Substantia nigra (tissue), 51 donors: ENCODE measurements at places on chromosomes 12 and 14.

DNA sequence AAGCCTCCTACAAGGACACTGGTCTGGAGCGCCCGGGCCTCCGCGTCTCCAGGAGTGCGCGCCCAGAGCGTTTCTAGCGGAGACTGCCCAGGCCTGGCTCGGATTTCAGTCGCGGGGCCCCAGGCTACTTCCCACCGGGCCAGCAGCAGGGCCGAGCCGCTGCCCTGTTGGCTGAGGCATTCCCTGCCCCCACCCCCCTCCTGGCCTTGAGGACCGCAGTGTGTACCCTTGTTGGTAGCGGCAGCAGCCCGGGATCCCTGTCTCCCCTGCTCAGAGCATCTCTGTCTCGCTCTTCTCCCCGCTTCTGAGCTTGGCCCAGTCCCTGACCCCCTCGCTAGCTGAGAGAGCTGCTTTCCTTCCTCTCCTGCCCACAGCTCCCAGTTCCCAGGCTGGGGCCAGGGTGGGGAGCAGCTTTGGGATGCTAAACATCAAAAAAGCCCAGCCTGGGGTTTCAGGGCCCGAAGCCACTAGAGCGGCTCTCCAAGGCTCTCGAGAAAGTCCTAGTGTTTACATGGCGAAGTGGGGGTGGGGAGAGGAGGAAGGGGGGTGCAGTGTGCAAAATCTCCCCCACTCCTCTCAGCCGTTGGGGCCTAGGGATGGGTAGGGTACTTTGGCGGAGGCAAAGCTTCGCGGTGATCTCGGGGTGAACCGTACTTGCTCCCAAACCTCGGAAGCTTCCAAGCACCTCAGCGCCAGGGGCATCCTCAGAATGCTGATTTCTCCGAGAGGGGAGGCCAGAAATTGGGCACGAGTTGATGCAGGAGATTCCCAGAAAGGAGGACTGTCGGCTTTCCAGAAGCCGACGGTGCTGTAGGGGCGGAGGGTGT, 6.4 kb downstream of the NKX2-1 start:
- DNase-seq: no peak

DNA sequence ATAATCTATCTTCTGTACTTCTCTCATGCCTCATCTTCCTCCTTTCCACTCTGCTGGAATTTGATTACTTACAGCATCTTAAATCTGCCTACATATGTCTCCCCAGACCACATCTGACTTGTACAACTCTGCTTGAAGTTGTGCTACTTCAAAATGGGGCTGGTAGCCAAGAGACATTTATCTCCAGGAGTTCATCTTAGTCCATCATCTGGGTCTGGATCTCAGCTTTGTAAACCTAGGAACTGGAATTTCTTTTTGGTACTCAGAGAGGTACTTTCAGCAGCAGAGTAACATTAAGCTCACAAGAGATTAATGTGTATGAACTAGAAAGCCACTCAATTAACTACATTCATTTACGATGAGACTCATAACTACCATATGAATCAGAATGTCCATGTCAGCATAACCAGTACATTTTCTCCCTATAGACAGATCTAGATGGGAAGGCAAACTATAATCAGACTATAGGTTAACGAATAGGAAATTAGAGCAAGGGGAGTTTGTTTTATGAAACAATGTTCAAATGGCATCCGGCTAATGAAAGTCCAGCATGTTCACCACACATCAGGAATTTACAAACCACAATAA, 178.8 kb downstream of the CEP128 start:
- DNase-seq: no peak

- DNase-seq: peak; percentile 19
Measured at GRCh38 chr12:57888409-57889157, 42.1 kb upstream of the CTDSP2 start.

DNA sequence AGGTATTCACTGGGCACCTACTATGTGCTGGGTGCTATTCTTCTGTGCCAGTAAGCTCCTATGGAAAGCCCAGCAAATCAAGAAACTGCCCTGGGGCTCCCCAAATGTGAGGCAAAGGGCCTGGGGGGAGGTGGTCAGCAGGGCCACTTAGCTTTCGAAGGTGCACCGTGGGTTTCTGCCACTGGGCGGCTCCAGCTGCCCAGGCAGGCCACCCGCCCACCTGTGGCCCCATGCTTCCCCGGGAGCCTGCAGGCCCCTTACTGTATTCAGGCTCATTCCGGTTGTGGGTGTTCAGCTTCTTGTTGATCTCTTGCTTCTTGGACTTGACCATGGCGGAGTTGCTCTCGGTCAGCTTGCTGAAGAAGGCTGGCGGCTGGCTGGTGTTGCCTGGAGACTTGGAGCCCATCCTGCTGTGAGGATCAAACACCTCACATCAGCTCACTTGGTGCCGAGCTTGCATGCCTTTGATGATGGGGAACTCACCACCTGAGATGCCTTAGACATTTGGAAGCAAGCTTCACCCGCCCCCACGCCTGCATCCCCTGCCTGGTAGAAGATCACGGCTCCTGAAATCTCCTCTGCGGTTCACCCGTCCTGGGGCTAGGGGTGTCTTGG, 37.3 kb downstream of the RFLNA start:
- DNase-seq: no peak

DNA sequence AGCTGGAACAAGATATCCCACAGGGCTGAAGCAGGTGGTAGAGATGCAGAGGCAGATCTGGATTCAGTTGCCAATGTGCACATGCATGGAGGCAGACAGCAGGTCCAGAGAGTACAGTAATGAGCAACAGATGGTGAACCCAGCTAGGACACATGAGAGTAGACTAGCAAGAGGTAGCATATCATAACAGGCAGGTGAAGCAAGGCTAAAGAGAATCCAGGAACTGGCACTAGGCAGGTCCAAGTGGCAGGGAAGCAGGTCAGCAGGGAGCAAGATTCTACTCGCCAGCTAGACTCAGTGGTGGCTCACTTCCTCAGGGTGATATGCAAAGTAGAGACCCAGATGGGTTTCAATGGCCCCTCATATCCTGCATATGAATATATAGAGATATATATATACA, 15.3 kb upstream of the MYF6 start:
- DNase-seq: no peak

- peak; percentile 22 for DNase-seq
Measured at GRCh38 chr14:70020352-70021170, 141.3 kb downstream of the SMOC1 start.

DNA sequence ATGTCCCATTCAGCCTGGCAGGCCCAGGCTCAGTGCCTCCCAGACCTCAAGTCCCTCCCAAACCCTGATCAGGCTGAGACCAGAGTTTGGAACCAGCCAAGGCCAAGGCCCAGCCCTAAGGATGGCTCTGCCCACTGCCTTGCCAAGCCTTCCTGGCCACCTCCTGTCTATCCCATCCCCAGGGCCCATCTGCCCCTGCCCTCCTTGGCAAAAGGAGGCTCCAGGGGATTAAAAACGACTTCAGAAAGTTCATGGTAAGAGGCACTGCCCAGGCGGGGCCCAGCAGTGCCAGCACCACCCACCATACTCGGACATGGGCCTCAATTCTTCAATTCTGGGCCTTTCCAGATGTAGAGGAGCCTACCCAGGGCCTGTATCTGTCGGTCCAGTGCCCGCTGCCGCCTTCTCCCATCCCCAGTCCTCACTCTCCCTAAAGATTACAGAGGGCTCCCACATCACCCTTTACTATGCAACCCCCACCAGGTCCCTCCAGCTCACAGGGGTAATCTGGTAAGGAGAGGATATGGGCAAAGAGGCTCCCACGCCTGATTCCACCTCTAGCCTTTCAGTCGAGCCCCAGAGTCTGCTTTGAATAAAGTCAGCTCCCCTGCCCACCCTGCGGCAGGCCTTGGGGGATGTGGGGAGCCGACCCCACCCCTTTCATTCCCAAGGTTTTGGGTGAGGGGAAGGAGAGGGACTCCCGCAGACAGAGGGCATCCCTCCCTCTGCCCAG, 932 bp downstream of the ADCY6 start:
- DNase-seq: no peak

- DNase-seq: no peak
Measured at GRCh38 chr12:121444842-121445202, 44.9 kb downstream of the RNF34 start.

- no peak for DNase-seq
Measured at GRCh38 chr14:75609606-75610475, 31.4 kb downstream of the FLVCR2 start.

GRCh38 chr14:72075649-72076334, 143.6 kb downstream of the RGS6 start:
- no peak for DNase-seq

DNA sequence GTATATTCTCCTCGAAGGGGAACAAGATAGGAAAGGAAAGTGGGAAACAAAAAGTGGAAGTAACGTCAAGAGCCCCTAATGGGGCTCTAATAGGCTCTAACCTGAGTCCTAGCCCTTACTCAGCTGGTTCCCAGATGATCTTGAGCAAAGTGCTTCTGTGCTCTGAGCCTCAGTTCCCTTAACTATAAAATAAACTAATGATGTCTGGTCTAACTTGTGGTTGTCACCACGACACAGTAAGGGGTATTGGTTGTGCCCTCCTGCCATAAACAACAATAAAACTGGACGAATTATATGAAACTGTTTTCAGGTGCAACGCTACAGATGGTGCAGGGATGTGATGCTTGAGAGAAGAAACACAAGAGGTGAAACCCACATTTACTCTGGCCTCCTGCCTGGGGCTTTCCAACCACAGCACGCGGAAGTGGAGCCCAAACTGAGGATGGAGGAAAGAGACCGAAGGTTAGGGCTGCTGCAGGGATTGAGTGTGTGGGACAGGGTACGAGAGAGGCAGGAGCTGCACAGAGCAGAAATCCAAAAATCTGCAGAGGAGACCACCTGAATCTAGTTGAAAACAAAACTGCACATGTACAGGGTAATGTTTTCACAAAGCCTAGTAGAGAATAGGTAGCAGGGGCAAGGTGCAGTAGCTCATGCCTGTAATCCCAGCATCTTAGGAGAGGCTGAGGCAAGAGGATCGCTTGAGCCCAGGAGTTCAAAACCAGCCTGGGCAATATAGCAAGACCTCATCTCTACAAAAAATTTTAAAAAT, 45.6 kb upstream of the BCL2L14 start:
- no peak for DNase-seq

- DNase-seq: no peak
Measured at GRCh38 chr12:1273051-1273450, 282.0 kb downstream of the ERC1 start.

DNA sequence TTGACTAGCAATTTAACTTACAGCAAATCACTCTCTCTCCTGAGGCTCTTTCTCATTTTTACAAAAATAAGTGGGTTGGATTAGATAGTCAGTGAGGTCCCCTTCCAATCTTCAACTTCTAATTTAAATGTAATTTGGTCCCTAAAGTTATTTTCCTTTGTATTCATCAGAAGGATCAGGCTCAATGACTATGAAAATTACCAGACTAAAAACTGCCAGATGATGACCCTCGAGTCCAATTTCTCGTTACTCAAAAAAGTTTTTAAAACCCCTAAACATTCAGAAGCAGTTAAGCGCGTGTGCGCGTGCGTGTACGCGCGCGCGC, 34.7 kb downstream of the DICER1 start:
- DNase-seq: no peak

- DNase-seq: no peak
Measured at GRCh38 chr12:123617144-123617543, 15.2 kb downstream of the DDX55 start.

GRCh38 chr14:26173581-26174110, 424.2 kb downstream of the NOVA1 start:
- DNase-seq: no peak

- no peak for DNase-seq
Measured at GRCh38 chr12:128795530-128796361, 28.0 kb downstream of the SLC15A4 start.

- DNase-seq: peak; percentile 41
Measured at GRCh38 chr12:25386831-25387731, 136.4 kb upstream of the KRAS start.

GRCh38 chr14:77224212-77224611, 42.6 kb downstream of the TMEM63C start:
- DNase-seq: no peak

GRCh38 chr12:92629349-92630065, 73.3 kb upstream of the PLEKHG7 start:
- no peak for DNase-seq

DNA sequence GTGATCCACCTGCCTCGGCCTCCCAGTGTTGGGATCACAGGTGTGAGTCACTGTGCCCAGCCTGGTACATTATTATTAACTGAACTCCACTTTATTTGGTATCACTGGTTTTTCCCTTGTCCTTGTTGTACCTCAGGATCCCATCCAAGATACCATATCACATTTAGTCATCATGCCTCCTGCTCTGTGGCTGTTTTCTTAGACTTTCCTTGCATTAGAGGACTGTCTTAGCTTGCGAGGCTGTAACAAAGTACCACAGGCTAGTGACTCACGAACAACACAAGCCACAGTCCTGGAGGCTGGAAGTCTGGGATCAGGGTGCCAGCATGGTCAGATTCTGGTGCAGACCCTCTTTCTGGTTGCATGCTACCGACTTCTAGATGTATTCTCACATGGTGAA, 12.2 kb downstream of the KLC1 start:
- DNase-seq: no peak

DNA sequence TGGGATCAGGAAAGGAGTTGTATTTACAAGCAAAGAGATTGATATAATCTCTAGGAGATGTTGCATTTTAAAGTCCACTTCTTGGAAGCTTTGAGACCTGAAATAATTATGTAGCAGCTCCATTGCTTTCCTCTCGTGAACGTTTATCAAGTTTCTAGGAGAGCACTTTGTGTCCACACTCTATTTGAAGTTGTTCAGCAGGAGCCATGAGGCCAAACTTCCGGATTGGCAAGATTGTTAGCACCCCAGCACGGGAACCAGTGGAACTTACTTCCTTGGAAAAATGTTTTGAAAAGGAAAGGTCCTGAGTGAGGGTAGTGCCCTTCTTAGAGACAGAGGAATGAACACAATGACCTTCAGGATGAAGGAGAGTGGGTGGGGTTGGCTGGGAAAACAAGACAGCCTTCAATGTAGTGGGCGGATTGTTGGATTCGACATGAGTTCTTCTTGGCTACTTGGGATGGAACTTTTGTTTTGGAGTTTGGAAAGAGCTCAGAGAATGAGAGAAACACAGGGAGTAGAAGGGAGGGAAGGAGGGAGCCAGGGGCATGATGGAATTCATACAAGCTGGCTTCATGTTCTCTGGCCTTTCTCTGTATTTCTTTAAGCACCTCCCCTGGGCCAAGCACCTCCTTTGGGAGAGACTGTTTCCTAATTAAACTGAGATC, 23.8 kb upstream of the CISTR start:
- DNase-seq: no peak

DNA sequence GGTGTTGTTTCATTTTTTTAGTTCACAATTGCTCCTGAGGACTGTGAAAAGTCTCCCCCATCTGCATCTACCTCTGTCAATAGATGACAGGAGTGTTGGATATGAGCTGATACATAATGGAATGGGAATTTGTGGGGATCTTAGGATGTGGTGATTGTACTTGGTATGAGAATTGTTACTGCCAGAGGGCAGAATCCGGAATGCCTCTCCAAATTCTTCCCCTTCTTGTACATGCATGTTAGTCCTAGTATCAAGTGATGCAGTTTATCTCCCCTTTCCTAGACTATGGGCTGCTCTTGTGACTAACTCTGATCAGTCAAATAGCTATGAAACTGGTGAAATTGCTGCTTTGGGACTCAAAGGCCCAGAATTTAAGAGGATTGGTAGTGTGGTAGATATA, 24.8 kb upstream of the NOVA1 start:
- no peak for DNase-seq
